ENCODE measurements at places on chromosomes 4 and X.

- no peak for DNase-seq
Observed at GRCh38 chr4:157634057-157634456, 413.5 kb downstream of the GRIA2 start.

DNA sequence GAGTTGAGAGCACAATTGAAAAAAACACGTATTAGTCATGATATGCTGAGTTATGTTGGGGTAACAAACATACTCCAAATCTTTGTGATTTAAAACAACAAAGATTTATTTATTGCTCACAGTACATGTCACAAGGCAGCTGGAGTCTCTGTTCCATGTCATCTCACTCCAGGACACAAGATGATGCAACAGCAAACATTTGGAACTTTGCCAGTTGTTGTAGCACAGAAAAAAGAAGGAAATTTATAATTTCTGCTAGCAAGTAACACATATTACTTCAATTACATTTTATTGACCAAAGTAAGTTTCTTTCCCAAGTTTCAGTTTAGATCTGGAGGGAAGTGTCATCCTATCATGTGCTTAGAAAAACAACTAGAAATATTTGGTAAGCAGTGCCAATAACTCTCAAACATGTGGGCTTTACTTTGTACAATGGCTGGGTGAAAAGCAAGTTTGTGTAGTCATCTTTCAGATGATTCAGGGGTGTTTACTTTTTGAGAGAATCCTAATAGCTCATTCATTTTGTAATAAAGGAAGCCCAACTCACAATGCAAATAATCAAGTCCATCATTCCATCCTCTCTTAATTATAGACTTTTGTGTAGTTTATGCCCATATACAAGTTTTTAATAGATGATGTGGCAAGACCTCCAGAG is 452.3 kb downstream of the ZIC3 start:
- peak; percentile 4 for DNase-seq

DNA sequence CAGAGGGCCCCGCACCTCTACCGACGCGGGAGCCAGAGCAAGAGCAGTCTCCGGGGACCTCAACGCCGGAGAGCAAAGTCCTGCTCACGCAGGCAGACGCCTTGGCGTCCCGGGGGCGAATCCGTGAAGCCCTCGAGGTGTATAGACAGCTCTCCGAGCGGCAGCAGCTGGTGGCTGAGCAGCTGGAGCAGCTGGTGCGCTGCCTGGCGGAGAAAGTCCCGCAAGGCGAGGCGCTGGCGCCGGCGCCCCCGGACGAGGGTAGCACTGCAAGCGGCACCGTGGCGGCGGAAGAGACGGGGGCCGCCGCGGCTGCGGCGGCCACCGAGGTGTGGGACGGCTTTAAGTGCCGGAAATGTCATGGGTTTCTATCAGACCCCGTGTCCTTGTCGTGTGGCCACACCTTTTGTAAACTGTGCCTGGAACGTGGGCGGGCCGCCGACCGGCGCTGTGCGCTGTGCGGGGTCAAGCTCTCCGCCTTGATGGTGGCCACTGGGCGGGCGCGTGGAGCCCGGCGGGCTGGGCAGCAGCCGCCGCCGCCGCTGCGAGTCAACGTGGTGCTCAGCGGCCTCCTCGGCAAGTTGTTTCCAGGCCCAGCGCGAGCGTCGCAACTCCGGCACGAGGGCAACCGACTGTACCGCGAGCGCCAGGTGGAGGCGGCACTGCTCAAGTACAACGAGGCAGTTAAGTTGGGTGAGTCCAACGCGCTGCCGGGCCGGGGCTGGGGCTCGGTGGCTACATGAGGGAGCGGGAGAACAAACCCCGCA is 672 bp downstream of the LONRF3 start:
- peak; percentile 31 for DNase-seq

GRCh38 chr4:1091561-1091995 is 21.8 kb downstream of the RNF212 start:
- no peak for DNase-seq

DNA sequence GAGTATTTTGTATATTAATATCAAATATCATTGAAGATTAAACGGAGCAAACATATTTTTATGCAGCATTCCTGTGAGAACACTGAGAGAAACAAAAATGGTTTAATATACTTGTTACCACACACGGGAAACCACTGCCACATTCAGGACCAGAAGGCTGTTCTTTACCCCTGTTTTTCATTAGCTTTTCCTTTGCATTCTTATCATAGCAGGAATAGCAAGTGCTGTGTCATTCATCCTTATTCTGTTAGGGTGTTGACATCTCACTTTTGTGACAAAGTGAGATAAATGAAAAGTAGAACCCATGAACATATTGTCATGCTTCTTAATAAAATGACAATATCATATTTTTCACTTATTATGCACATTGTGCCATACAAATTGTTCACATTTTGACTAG is 212.4 kb upstream of the NDST4 start:
- DNase-seq = peak; percentile 31

- DNase-seq = no peak
Observed at GRCh38 chr4:110621839-110622751, 782 bp downstream of the PITX2 start.

DNA sequence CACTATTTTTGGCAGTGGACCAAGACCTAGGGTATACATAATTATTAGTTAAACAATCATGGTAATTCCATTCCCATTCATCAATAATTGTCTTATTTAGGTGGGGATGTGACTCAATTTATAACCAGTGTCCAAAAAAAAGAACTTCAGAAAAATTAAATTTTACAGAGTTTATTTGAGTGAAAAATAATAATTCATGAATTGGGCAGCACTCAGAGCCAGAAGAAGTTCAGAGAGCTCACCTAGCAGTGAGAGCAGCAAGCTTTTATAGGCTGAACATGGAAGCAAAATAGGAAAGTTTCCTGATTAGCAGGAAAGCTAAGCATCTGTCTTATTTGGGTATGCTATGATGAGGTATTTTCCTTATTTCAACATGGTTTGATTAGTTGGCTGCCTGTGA is 500.8 kb downstream of the PCDH7 start:
- no peak for DNase-seq

GRCh38 chrX:110097920-110098319 is 95.0 kb downstream of the TMEM164 start:
- DNase-seq = no peak

DNA sequence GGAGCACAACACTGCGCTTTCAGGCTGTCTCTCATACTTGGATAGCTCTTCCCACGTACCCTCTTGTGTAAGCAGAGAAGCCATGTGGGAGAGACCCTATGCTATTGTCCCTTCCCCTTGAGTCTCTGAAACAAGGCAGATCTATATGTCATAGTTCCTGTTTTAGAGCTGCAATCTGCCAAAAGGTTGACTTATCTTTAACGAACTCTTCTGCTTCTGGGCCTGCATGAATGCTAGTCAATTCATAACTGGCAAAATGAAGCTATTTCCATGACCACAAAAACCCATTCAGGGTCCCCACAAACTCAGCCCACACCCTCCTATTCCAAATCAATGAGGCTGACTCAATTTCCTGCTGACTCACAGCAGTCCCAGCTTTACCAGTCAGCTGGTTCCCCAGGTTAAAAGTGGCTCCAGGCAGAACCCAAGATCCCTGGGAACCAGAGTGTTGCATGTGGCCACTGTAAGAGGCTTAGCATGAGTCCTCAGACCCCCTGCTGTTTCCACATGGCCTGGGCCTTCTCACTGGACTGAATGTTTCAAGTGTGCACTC is 25.3 kb upstream of the SOD3 start:
- DNase-seq = peak; percentile 74

DNA sequence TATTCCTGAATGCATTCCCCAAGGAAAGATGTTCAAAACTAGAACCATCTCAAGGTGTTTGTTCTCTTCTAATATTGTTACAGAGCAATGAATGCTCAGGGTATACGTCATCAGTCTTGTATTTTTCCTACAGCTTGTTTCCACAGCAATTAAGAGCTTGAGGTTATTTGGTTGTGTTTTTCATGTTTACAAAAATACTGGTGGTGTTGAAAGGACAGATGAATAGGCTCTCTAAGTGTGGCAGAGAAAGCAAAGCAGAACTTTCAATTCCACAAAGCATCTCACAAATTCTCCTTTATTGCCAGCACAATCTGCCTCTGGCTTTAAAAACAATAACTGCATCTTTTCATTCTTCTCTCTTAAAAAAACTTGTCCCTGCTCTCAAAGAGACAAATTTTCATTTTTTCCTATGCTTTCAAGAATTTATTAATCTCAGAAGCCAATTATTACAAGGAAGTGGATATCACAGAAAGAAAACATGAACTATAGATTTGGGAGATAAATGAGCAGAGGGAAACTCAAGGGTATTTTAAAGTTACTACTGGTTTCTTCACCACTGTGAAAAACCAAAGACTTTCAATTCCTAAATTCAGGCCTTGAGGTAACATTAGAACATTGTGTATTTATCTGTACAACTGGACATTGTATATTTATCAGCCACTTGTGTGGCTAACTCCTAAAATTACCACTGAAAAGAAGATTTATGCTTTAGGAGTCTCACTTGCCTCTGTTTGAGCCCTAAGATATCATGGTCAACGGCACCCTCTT is 49.2 kb downstream of the DDX53 start:
- peak; percentile 3 for DNase-seq
